Inflammatory macrophage (primary cell): ENCODE measurements at places on chromosomes 7 and 10.

GRCh38 chr7:131331806-131332205 lies 4.1 kb downstream of the MKLN1 start:
- DNase-seq, result no peak

- DNase-seq, result no peak
Observed at GRCh38 chr10:5631936-5632335, 34.5 kb downstream of the ASB13 start.

- DNase-seq, result no peak
Observed at GRCh38 chr7:132501956-132502355, 74.3 kb downstream of the PLXNA4 start.

DNA sequence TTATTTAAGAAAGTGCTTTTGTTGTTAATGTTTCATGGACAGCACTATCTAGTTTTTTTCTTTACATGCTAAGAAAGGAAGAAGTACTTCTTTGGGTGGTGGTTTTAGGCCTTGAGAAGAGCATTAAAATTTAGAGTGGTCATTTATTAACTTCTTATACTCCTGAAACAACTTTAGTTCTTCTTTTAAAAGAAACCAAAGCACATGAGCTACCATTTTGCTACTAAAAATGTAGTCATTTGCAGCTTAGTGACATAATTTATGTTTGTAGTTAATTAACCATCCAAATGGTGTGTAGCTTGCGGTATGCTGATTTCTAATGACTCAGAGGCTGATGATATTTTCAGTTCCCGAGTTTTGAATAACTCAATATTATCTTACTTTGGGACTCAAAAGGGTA lies 207.5 kb downstream of the BBS9 start:
- DNase-seq, result no peak

DNA sequence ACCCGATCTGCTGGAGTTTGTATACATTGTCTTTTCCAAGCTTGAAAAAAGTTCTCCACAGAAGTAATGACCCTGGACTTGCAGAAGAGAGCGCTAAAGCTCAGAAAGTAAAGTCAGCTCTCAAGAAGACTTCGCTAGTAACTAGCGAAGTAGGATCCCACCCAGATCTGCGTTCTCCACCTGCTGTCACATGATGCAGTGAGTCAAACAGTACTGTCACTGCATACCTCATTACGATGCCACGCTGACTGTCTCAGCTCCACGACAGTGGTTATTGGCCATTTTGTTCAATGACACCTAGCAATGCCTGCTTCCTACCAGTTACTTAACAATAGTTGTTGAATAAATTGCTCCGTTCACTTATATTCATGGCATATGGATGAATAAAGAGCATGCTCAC lies 29.7 kb upstream of the SEC61G start:
- DNase-seq, result peak; percentile 21

DNA sequence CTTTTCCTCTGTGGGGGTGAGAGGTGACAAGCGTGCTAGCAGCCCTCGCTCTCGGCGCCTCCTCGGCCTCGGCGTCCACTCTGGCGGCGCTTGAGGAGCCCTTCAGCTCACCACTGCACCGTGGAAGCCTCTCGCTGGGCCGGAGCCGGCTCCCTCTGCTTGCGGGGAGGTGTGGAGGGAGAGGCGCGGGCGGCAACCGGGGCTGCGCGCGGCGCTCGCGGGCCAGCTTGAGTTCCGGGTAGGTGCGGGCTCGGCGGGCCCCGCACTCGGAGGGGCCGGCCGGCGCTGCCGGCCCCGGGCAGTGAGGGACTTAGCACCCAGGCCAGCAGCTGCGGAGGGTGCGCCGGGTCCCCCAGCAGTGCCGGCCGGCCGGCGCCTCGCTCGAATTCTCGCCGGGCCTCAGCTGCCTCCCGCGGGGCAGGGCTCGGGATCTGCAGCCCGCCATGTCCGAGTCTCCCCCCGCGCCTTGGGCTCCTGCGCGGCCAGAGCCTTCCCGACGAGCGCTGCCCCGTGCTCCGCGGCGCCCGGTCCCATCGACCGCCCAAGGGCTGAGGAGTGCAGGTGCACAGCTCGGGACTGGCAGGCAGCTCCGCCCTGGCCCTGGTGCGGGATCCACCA lies 352.8 kb upstream of the PODXL start:
- DNase-seq, result no peak

- DNase-seq, result peak; percentile 21
Observed at GRCh38 chr10:102540023-102540422, 36.3 kb downstream of the SUFU start.

GRCh38 chr7:158406364-158406763 lies 181.3 kb downstream of the PTPRN2 start:
- no peak for DNase-seq

DNA sequence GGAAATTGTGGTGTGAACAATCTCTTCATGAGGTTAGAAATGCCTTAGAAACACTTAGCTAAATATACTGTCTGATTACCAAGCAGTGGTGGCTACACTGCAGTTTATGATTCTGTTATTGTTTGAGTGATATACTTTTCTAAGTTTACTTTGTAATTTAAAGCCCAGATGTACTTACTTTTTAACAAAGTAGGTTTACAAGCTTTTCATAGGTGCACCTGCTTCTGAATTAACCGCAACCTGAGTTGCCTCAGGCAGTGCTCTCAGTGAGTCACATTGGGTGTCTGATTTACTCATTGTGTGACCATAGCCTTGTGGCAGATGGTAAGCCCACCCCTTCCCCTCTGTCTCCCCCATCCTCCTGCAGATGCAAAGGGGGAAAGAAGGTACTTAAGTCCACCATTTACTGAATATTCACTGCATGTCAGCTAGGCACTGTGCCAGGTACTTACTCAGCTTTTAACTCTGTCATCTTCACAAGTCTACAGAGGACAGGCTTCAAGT lies 9.0 kb downstream of the MTURN start:
- DNase-seq, result no peak

DNA sequence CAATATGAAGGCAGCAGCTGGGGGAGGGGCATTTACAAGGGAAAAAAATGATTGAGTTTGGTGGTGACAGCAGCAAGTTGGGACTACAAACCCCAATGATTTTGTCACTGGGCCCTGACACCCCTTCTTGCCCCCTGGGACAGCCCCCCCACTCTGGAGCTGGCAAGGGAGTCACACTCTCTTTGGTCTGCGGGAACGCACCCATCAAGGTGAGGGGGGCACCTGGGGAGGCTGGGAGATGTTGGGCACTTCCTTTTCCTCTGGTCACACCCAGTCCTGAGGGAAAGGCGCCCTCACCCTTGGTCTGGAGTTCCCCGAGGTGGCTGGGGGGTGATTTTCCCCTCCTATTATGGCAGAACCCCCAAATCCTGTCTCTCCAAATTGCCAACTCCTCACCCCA lies 24.4 kb downstream of the EPHB4 start:
- no peak for DNase-seq

GRCh38 chr10:59557642-59558041 lies 152.0 kb downstream of the SLC16A9 start:
- no peak for DNase-seq

- DNase-seq, result no peak
Observed at GRCh38 chr7:25303281-25304181, 75.2 kb upstream of the NPVF start.

DNA sequence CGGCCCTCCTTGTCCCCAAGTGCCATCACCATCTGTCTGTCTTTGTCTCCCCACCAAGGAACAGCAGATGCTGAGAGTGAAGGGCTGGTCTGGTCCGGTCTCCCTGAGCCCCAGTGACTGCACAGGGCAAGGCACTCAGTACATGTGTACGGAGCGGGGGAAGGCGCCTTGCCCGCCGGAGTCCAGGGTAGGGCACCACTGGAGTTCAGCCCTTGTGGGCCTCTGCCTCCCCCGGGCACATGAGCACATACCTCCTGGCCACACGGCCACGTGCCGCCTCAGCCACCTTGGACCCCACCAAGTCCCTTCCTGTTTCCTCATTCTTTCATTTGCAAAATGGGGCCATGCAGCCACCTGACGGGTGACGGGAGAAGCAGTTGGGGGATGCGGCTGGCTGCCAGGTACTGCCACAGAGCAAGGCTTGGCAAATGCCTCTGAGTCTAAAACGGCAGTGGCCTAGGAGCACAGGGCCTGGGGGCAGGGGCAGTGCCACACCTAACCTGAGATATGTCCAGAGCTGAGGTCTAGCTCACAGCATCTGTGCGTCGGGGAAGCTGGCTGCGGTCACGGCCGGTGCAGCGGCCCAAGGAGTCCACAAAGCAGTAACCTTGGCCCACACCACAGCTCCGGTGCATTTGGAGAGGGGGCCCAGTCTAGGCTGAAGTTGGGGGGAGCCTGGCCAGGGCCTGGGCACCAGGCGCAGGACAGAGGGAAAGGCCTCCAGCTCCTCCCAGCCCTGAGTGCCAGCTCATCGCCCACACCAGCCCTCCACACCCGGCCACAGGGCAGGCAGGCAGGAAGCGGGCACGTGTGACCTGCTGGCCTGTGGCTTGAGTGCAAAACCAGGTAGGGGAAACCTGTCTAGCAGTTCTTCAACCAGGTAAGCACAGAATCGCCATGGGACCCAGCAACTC lies 5.2 kb downstream of the ADAP1 start:
- no peak for DNase-seq
